ENCODE measurements at places on chromosomes 11 and 22. TPM values are rescaled to one million over a fixed set of nuclear protein-coding genes. Genes with fewer than 3 reads are reported as not detected.

DNA sequence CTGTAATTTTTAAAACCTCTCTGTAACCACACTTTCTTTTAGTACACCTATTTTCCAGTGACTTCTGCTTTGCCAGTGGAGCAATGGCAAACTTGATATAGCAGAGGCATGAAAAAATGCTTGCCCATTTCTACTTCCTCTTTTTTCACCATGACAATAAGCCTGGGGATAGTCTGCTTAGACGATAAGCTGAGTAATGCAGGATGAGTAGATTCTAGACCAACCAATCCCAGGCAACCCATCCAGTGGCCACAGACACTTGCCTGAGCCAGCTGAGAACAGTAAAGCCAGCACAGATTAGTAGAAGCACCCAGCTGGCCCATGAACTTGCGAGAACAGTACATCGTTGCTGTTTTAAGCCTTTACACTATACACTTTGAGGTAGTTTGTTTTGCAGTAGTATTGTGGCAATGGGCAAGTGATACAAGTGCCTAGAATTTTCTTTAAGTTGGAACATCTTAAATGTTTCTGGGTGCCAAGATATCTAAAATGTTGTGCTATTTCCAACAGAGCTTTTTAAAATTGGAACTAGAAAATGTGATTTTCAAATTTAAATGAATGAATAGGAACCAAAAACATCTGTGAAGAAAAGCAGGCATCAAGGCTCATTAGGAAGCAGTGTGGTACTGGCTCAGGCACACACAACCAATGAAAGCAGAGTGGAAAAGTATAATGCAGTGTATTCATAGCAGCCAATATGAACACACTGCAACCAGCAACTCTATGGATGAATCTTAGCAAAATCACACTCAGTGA lies 37.7 kb downstream of the DDI1 start:
- no peaks in the 10 kb centered on the region for H3K4me1 ChIP-seq
- peak; percentile 58 for DNase-seq
- no peaks in the 10 kb centered on the region for H3K36me3 ChIP-seq
- no peak overlapping the region for H3K4me3 ChIP-seq
- no peaks in the 10 kb centered on the region for H3K27me3 ChIP-seq

- no peak overlapping the region for H3K4me3 ChIP-seq
- peaks cover 21% of the 10 kb centered on the region for H3K27me3 ChIP-seq
Observed at GRCh38 chr11:1873048-1873812, 18.5 kb downstream of the PRR33 start.

GRCh38 chr11:118615282-118615975 lies 8.0 kb downstream of the PHLDB1 start:
- H3K27ac ChIP-seq: peak overlapping the region; percentile 42
- no peak overlapping the region for H3K4me3 ChIP-seq
- H3K36me3 ChIP-seq: peaks cover 39% of the 10 kb centered on the region
- H3K4me1 ChIP-seq: peaks cover 35% of the 10 kb centered on the region

GRCh38 chr22:17917490-17917983 lies 106.8 kb downstream of the MICAL3 start:
- no peak overlapping the region for H3K4me3 ChIP-seq
- peaks cover 24% of the 10 kb centered on the region for H3K4me1 ChIP-seq
- no peak for DNase-seq
- no peak overlapping the region for H3K27ac ChIP-seq

Gene OR5B21
- total RNA-seq: not detected

Gene UQCC3
- 5.7 TPM for total RNA-seq

- H3K27me3 ChIP-seq: no peaks in the 10 kb centered on the region
- H3K27ac ChIP-seq: no peak overlapping the region
- H3K4me3 ChIP-seq: no peak overlapping the region
- H3K4me1 ChIP-seq: no peaks in the 10 kb centered on the region
Observed at GRCh38 chr11:96817482-96818399, 427.9 kb downstream of the JRKL start.

GRCh38 chr22:26847816-26848215 lies 190.4 kb downstream of the MIAT start:
- H3K4me1 ChIP-seq: no peaks in the 10 kb centered on the region

GRCh38 chr11:91382946-91383345 lies 841.7 kb upstream of the FAT3 start:
- no peak for DNase-seq
- no peak overlapping the region for H3K4me3 ChIP-seq
- no peaks in the 10 kb centered on the region for H3K27me3 ChIP-seq
- no peaks in the 10 kb centered on the region for H3K4me1 ChIP-seq
- no peaks in the 10 kb centered on the region for H3K36me3 ChIP-seq

Gene PDE2A
- total RNA-seq: not detected

Gene ABCG4
- under 0.01 TPM for total RNA-seq

DNA sequence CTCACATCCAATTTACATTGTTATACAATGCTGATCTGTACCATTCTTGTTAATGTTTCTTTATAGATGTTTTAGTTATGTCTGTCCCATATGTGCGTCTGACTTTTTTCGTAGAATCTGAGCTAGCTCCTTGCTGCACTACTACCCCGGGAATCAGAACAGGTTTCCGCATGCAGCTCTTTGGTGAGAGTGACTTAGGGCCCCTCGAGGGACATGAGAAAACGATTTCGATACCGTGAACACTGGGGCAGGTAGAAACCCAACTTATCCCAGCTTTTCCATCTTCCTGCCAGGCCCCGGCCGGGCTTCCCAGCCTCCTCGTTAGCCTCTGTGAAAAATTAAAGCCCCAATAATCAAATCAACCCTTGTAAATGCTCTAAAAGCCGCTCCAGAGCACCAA lies 23.4 kb upstream of the PKNOX2 start:
- H3K4me3 ChIP-seq: no peak overlapping the region
- no peak overlapping the region for H3K27ac ChIP-seq
- no peak for DNase-seq
- no peaks in the 10 kb centered on the region for H3K4me1 ChIP-seq
- no peaks in the 10 kb centered on the region for H3K36me3 ChIP-seq
- H3K27me3 ChIP-seq: peaks cover 13% of the 10 kb centered on the region

Gene CARD18
- not detected for total RNA-seq

Gene GGT5
- total RNA-seq: 0.18 TPM

Gene CRACR2B
- total RNA-seq: 0.54 TPM

Gene SEPTIN3
- under 0.01 TPM for total RNA-seq

Gene CRYAB
- 6.5 TPM for total RNA-seq

DNA sequence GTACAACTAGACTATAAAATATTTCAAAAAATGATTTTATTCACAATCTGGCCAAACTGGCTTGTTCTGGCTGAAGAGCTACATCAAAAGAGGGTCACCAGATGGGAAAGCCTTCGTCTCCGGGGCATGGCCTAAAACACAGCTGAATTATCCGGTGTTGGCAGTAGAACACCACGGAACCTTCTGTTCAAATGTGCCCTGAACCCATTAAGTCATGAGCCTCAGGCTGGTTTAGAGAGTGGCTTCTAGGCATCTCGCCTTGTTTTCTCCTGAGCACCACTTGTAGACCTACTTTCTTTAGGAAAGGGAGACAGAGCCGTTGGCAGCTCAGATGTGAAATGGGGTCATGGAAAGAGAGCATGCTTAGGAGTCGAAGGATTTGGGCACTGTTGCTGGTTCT lies 890.2 kb downstream of the NTM start:
- DNase-seq: no peak
- H3K36me3 ChIP-seq: no peaks in the 10 kb centered on the region
- no peaks in the 10 kb centered on the region for H3K27me3 ChIP-seq
- H3K4me1 ChIP-seq: no peaks in the 10 kb centered on the region

GRCh38 chr11:63683133-63683991 lies 2.1 kb downstream of the RTN3 start:
- DNase-seq: peak; percentile 53
- H3K4me3 ChIP-seq: peak overlapping the region; percentile 87
- peaks cover 6% of the 10 kb centered on the region for H3K4me1 ChIP-seq
- H3K27ac ChIP-seq: no peak overlapping the region
- H3K27me3 ChIP-seq: no peaks in the 10 kb centered on the region

Gene FAM227A
- total RNA-seq: 1.3 TPM

DNA sequence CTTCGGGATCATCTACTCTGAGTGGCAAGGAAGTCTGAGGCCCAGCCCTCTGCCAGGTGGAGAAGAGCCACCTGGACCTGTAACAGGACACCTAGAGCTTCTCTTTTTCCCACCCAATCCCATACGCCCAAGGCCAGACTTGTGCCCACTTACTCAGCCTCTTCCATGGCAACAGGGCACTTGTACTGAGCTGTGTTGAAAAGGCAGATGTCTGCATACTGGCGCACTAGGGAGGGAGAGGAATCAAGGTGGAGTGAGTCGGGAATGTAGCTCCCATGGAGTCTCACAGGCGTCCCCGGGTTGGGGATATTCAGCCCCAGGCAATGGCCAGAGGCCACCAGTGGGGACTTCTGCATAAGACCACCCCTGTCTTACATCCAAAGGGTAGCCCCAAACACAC lies 36.1 kb downstream of the TPBGL start:
- H3K4me1 ChIP-seq: peaks cover 2% of the 10 kb centered on the region
- H3K27me3 ChIP-seq: no peaks in the 10 kb centered on the region
- no peak overlapping the region for H3K4me3 ChIP-seq
- DNase-seq: no peak

- peaks cover 46% of the 10 kb centered on the region for H3K36me3 ChIP-seq
- H3K27me3 ChIP-seq: no peaks in the 10 kb centered on the region
- H3K27ac ChIP-seq: no peak overlapping the region
- H3K4me1 ChIP-seq: peaks cover 7% of the 10 kb centered on the region
- no peak overlapping the region for H3K4me3 ChIP-seq
Observed at GRCh38 chr11:20087118-20087521, 73.2 kb downstream of the DBX1 start.

DNA sequence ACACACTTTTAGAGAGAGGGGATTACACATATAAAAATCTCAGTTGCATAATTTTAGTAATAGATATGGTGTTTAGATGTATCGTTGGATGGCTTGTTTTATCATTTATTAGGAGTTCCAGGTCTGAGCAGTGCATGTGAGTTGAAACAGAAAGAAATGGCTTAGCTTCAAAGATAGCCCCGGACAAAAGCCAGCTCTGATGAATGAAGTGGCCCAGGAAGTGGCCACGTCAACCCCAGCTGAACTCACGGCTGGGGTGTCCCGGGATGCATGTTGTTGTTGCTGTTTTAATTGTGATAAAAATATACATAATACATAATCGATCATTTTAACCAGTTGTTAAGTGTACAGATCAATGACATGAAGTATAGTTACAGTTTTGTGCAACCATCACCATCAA lies 1513.6 kb downstream of the BRD1 start:
- no peaks in the 10 kb centered on the region for H3K27me3 ChIP-seq
- no peak overlapping the region for H3K27ac ChIP-seq
- no peak for DNase-seq
- no peaks in the 10 kb centered on the region for H3K36me3 ChIP-seq
- H3K4me3 ChIP-seq: no peak overlapping the region

DNA sequence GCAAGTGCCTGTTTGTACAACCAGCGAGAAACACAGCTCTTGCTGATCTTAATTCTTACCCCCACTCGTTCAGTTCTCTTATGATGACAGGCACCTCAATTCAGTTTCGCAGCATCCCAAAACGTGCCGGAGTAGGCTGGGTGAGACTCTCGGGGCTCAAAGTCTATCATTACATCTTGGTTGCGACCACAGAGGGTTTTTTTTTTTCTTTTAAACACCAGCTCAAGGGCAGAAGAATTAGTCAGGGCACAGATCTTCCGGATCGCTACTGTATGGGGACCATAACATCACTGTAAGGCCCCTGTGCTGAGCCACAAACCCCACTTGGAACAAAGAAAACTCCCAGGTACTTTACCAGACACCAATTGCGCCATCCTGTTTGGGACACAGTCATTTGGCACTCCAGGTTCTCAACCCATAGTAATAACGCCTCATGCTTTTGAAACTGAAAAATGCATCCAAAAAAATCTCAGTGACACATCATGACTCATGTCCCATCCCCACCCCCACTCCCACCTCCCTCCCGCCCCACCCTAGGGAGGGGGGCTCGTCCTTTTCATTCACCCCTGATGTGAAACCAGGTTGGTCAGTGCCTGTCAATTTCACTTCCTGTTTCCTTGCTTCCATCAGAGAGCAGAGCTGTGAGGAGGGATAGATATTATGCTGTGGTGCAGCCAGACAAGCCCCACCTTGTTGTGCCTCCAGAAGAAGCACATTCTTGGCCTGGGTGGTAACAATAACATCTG lies 41.0 kb upstream of the CD5 start:
- peaks cover 1% of the 10 kb centered on the region for H3K4me1 ChIP-seq
- H3K36me3 ChIP-seq: no peaks in the 10 kb centered on the region
- H3K4me3 ChIP-seq: no peak overlapping the region
- no peak for DNase-seq
- H3K27me3 ChIP-seq: peaks cover 18% of the 10 kb centered on the region
- no peak overlapping the region for H3K27ac ChIP-seq

GRCh38 chr22:19705181-19705934 lies 8.9 kb upstream of the SEPTIN5 start:
- no peaks in the 10 kb centered on the region for H3K36me3 ChIP-seq
- no peaks in the 10 kb centered on the region for H3K4me1 ChIP-seq
- no peak for DNase-seq
- no peak overlapping the region for H3K4me3 ChIP-seq
- no peak overlapping the region for H3K27ac ChIP-seq

- no peak overlapping the region for H3K27ac ChIP-seq
- no peak for DNase-seq
- peaks cover 3% of the 10 kb centered on the region for H3K4me1 ChIP-seq
- no peaks in the 10 kb centered on the region for H3K36me3 ChIP-seq
- H3K27me3 ChIP-seq: no peaks in the 10 kb centered on the region
Observed at GRCh38 chr11:66743271-66743968, 14.4 kb upstream of the SPTBN2 start.

DNA sequence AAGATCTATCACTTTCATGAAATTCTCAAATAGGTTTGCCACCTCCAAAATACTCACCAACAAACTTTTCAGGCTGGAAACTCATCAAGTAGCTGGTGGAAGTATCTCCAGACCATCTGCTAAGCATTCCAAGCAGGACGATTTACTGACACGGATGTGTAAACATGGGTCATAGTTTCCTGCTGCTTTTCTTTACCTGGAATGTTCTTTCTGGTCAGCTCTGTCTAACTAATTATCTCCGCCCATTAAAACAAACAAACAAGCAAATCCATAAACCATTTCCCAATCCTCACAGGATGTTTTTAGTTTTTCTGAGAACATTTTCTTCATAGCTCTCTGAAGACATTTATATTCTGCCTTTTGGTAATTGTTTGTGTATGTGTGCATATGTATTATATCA lies 397.0 kb downstream of the METTL15 start:
- H3K27ac ChIP-seq: no peak overlapping the region
- no peak overlapping the region for H3K4me3 ChIP-seq
- DNase-seq: no peak

GRCh38 chr11:2095542-2095941 lies 43.6 kb downstream of the IGF2 start:
- H3K36me3 ChIP-seq: no peaks in the 10 kb centered on the region
- no peak overlapping the region for H3K4me3 ChIP-seq
- no peaks in the 10 kb centered on the region for H3K27me3 ChIP-seq
- H3K27ac ChIP-seq: peak overlapping the region; percentile 72
- H3K4me1 ChIP-seq: peaks cover 25% of the 10 kb centered on the region

- no peak overlapping the region for H3K27ac ChIP-seq
- peak; percentile 0 for DNase-seq
- H3K27me3 ChIP-seq: no peaks in the 10 kb centered on the region
- no peaks in the 10 kb centered on the region for H3K4me1 ChIP-seq
- H3K4me3 ChIP-seq: no peak overlapping the region
Observed at GRCh38 chr11:38818720-38819119, 2220.7 kb upstream of the RAG2 start.

Measured in IMR-90 (cell line).